Effector memory CD8-positive, alpha-beta T cell (primary cell): ENCODE measurements at places on chromosomes 3 and 15.
A peak's percentile ranks its signal among the peaks of the same experiment; 100 is the strongest.

GRCh38 chr3:133776794-133777438 lies 28.7 kb upstream of the SRPRB start:
- no peak overlapping the region for H3K4me3 ChIP-seq
- H3K27me3 ChIP-seq = peaks cover 71% of the 10 kb centered on the region
- H3K27ac ChIP-seq = no peak overlapping the region
- no peak for DNase-seq
- H3K4me1 ChIP-seq = no peaks in the 10 kb centered on the region

DNA sequence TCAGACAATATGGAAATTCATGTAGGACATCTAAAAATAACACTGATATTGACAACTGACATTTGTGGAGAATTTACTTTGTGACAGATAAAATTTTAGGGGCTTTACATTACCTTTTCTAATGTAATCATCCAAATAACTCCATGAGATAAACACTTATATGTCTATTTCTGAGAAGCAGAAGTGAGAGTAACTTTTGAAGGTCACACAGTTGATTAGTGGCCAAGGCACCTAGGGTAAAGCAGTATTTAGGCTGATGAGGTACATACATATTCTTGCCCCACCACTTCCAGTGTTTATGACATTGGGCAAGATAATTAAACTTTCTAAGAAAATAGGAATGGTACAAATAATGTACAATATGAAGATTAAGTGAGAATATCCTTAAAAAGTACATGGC lies 248.4 kb downstream of the CPNE4 start:
- H3K36me3 ChIP-seq = no peaks in the 10 kb centered on the region
- H3K4me3 ChIP-seq = no peak overlapping the region
- H3K27me3 ChIP-seq = peaks cover 16% of the 10 kb centered on the region
- H3K4me1 ChIP-seq = no peaks in the 10 kb centered on the region

DNA sequence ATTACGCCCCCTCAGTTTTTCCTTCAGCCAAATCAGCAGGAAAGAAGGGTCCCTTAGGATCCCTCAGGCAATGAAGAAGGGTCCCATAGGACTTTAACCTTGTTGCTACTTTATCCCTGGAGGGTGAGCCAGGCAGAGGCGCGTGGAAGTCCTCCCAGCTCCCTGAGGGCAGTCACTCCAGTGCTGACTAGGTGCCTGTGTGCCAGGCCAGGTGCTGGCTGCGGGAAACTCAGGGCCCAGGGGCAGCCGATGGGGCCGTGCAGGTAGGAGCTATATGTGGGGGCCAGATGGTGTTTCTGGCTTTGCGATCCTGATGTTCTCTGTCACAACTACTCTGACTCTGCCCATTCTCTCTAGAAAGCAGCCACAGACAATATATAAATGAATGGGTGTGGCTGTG lies 42.8 kb upstream of the IQSEC1 start:
- H3K4me3 ChIP-seq = no peak overlapping the region
- H3K27me3 ChIP-seq = peaks cover 44% of the 10 kb centered on the region
- DNase-seq = no peak
- H3K4me1 ChIP-seq = peaks cover 10% of the 10 kb centered on the region
- H3K27ac ChIP-seq = no peak overlapping the region
- H3K36me3 ChIP-seq = no peaks in the 10 kb centered on the region

DNA sequence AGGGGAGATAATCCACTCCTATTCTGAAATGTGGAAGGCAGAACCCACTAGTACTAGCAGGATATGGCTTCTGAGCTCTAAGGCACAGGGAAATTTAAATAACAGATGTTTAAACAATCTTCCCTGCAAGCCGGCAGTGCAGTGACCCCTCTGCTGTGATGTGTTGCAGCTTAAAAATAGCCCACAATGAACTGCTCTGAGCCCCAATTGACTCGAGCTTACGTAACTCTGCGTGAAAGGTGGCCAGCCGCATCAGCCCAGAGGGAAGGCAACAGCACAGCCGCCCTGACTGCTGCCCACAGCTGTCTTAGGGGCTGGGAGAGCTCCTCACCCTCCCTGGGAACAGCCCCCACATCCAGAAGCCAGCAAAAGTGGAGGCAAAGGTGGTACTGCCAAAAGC lies 12.5 kb upstream of the CAMKV start:
- no peak for DNase-seq
- H3K36me3 ChIP-seq = peaks cover 3% of the 10 kb centered on the region
- peaks cover 13% of the 10 kb centered on the region for H3K27me3 ChIP-seq
- no peak overlapping the region for H3K4me3 ChIP-seq

- peaks cover 7% of the 10 kb centered on the region for H3K4me1 ChIP-seq
- H3K36me3 ChIP-seq = peaks cover 2% of the 10 kb centered on the region
- H3K27ac ChIP-seq = no peak overlapping the region
- H3K27me3 ChIP-seq = peaks cover 92% of the 10 kb centered on the region
- peak; percentile 5 for DNase-seq
- H3K4me3 ChIP-seq = no peak overlapping the region
Measured at GRCh38 chr3:14548321-14548729, 8.2 kb upstream of the GRIP2 start.

GRCh38 chr3:38152609-38153008 lies 12.7 kb upstream of the OXSR1 start:
- no peak overlapping the region for H3K27ac ChIP-seq
- H3K4me3 ChIP-seq = no peak overlapping the region
- DNase-seq = no peak
- peaks cover 13% of the 10 kb centered on the region for H3K4me1 ChIP-seq
- H3K36me3 ChIP-seq = peaks cover 4% of the 10 kb centered on the region

GRCh38 chr3:178711753-178712152 lies 175.5 kb downstream of the KCNMB2 start:
- no peaks in the 10 kb centered on the region for H3K27me3 ChIP-seq
- no peak overlapping the region for H3K27ac ChIP-seq
- DNase-seq = no peak
- H3K4me3 ChIP-seq = no peak overlapping the region
- H3K4me1 ChIP-seq = no peaks in the 10 kb centered on the region
